ENCODE measurements at places on chromosomes 7 and 10.

- no peak for DNase-seq
Observed at GRCh38 chr7:33862946-33863814, 42.2 kb upstream of the BMPER start.

DNA sequence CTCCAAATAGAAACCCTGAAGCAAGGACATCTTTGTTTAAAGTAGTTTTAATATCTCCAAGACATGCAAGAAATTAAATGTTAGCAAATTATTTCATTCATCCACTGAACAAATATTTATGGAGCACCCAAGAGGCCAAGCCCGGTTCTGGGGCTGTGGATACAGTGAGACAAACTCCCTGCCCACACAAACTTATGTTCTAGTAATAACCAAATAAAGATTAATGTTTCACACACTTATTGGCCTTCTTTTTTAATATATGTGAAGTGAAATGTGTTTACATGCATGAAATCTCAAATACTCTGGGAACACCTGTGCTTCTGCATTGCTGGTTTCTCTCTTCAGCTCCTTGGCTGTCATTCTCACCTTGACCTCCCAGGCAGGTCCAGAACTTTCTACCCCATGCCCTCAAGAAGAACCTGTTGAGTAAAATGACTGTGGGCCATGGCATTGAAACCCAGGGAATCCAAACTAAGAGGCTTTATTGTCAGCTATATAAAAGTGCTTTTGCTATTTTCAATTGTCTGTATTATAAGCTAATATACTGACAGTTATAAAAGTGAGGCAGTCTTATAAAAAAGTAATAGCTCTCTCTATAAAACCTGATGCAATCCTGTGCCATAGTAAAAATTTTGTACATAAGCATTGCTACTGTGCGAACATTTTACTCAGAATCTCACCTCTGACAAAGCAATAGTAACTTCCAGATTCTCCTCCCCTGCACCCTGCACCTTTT, 43.7 kb downstream of the SVIL start:
- no peak for DNase-seq

DNA sequence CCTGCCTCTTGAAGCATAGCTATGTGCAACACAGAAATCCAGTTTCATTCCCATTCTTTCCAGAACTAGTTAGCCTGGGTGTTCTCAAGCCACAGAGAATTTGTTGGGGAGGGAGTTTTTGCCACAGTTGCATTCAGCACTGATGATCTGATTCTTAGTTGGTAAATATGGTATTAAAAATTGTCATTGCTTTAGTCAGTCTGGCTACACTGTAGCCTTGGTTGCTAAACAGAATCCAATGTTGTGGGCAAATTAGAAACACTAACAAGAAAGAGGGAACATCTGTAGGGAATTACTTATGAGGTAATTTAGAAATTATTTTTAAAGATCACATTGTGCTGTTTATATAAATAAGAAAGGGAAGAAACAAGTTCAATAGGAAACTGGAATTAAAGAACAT, 57.0 kb upstream of the CC2D2B start:
- DNase-seq: no peak

GRCh38 chr7:127879942-127880341, 151.3 kb downstream of the LRRC4 start:
- DNase-seq: no peak

DNA sequence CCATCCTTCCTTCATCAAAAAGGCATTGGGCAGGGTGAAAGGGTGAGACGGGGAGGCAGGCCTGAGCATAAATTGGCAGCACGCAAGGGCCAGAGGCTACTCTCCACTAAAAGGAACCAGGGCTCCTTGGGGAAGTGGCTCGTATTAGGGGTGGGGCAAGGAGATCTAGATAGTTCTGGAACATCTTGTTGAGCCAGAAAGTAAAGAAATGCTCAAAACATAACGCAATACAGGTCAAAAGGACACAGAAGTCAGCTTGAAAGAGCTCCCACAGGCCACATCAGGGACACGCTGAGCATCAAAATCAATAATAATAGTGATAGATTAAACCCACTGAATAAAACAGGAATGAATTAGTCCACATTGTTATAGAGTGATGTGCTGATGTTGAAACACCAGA, 203.1 kb downstream of the ELMO1 start:
- DNase-seq: no peak

- no peak for DNase-seq
Observed at GRCh38 chr7:44326261-44327125, 1.1 kb upstream of the CAMK2B start.

DNA sequence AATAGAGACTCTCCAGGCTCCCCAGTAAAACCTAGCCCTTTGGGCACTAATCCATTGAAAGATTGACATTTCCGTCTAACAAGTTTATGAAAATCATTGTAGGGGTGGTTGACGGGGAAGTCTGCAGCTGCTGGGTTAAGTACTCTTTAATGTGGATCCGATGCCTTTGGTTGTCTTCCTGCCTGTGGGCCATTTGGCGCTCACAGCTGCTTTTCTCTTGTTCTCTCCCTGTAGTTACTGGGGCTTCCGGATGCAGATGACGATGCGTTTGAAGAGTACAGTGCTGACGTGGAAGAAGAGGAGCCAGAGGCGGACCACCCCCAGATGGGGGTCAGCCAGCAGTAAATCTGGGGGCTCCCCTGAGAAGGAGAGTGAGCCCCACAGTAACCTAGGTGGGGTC, 22.4 kb downstream of the MTURN start:
- DNase-seq: no peak

DNA sequence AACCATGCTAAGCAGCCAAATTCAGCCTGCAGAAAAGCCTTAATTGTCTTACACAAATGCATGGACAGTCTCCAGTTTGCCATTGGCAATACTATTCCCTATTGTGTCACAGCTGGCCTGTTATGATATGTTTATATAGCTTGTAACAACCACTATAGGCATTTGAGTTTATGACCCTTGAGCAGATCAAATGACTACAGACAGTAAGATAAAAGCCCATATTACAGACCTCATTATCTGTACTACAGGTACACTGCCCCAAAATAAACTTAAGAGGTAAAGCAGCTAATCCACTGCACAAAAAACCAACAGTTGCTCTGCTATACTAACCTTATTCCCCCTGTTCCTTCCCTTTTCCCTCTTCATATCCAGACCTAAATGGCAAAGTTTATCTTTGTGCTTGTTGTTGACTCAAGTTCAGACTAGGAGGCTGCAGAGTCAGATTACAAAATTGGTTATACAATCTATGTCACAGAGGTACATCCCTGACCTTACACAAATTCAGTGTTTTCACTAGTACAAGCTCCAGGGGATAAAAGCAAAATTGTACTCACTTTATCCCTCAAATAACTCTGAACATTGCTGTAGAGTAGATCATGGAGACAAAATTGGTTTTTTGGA, 218.4 kb downstream of the GRM8 start:
- DNase-seq: no peak

- peak; percentile 40 for DNase-seq
Observed at GRCh38 chr10:16521311-16522016, at the start of gene C1QL3. Gene C1QL3, minus strand, starts transcription at chr10:16521879. Its CDS starts 814 bp downstream, at chr10:16521065.

GRCh38 chr10:127943336-127943910, 36.5 kb downstream of the PTPRE start:
- no peak for DNase-seq

GRCh38 chr10:95547791-95548435, 13.3 kb downstream of the SORBS1 start:
- peak; percentile 26 for DNase-seq

GRCh38 chr7:139018910-139019309, 16.9 kb downstream of the ZC3HAV1L start:
- no peak for DNase-seq

DNA sequence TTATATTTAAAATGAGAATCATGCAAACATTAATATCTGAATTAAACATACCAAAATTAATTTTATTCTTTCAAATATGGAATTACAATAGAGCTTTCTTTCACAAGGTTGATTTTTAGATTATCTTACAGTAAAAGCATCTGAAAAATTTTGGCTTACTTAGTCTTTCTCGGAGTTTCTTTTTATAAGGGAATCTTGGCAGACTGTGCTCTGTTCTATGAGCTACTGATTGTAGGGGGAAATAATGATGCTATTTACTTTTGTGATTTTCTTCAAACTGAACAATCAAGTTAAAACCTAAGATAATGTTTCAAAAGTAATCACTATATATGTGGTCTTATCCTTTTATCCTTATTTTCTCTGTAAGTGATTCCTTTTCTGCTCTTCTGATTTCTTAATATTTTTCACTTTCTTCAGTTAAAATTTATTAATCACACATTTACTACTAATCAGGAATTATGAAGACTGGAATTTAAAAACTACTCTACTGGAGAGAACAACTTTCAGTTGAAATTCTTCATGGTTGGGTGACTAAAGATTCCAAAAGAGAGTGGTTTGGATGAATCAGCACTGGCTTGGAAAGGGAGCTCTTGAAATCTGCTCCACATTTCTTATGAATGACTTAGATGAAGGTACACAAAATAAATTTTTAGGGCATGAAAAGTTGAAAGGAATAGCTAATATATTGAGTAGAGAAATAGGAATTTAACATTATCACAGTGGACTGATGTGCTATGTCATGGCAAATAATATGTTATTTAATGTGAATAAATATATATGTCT, 103.9 kb downstream of the PPP1R9A start:
- DNase-seq: peak; percentile 44

GRCh38 chr7:3272691-3273141, 28.3 kb upstream of the SDK1 start:
- peak; percentile 69 for DNase-seq

- peak; percentile 6 for DNase-seq
Observed at GRCh38 chr7:78226059-78226719, 427.6 kb downstream of the PHTF2 start.

- DNase-seq: no peak
Observed at GRCh38 chr10:71397296-71398212, 834 bp downstream of the CDH23 start.

DNA sequence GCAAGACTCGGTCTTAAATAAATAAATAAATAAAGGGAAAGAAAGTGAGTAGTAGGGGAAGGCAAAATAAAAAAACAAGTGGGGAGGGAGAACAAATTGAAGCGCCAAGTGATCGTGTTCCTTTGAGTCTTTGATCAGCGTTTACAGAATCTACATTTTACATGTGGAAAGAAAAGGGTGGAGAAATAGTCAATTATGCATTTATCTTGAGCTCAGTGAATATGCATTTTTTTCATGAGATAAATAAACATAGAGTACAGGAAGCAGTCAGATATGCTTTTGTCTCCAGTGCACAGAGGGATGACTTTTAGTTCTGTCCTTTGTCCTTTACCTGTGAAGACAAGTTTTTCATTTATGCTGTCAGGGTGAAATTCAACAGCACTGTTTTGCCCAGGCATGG, 6.1 kb upstream of the GUSB start:
- DNase-seq: no peak

GRCh38 chr10:12412666-12413368, 63.5 kb downstream of the CAMK1D start:
- no peak for DNase-seq

GRCh38 chr7:42250411-42250810, 13.4 kb upstream of the GLI3 start:
- DNase-seq: no peak

- DNase-seq: no peak
Observed at GRCh38 chr10:63474488-63474887, 8.7 kb upstream of the JMJD1C start.

DNA sequence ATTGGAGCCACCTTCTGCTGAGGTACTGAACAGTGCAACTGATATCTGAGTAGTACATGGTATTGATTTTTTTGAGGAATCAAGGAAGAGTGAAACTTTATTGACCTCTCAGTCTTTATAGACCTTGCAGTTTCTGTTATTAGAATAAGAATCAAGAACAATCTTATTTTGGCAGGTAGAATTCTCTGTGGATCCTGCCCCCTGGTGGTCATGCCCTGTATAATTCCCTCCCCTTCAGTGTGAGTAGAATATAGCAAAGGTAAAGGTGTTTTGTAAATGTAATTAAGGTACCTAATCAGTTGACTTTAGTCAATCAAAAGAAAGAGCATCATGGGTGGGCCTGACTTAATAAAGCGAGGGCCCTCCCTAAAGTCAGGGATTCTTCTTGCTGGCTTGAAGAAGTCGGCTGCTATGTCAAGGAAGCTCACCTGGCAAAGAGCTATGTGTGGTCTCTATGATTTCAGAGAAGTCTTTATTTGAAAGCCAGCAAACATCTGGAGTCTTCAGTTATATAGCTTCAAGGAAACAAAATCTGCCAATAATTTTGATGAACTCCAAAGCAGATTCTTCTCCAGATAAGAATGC, 142.8 kb downstream of the LSM5 start:
- DNase-seq: peak; percentile 37

DNA sequence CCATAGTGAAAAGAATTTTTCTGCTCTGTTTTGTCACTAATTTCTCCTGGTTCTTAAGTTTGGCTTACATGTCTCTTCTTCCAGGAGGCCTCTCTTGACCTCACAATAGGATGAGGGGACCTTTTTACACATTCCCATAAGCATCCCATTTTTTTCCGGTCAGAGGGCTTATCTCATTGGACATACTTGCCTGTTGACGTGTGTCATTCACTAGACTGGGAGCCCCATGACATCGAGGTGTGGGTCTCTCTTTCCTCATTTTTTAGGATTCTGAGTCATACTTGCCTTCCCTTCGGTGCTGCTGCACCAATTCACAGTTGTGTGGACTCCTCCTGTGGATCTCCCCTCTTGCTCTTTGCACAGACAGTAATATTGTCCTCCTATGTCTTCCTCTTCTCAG, 601.8 kb downstream of the GATA3 start:
- no peak for DNase-seq

- DNase-seq: no peak
Observed at GRCh38 chr10:8306685-8307364, 252.3 kb downstream of the GATA3 start.

DNA sequence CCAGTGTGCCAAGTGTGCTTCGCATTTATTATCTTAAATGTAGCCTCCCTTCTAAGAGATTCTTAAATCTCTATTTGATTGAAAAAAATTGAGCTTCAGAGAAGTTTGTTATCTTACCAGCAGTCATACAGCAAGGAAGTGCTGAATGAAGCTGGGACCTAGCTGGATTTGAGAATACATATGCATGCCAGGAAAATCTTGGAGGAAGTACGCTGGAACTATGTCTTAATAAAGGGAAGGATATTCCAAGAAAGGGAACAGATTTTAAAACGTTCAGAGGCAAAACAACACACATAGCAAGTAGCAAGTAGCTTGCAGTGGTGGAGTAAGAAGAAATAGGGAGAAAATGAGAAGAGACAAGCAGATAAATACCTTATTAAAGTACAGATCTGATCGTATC, 1.5 kb downstream of the CFAP70 start:
- DNase-seq: no peak

DNA sequence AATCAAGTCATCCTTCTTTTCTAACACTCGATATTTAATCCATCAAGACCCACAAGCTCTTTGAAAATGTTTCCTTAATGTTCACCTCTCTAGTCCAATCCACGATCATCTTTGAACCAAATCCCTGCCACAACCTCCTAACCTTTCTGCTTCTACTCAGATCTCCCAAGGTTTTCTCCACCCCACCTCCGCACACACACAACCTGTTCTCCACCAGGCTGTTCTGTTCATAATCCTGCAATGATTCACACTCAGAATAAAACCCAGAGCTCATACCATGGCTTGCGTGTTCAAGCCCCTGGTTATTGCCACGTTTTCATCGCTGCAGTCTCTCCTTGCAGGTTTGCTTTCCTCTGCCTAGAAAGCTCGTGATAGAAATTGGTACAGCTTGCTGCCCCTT, 53.8 kb upstream of the BAMBI start:
- DNase-seq: no peak

Measured in choroid plexus epithelial cell (primary cell).